ENCODE measurements at places on chromosomes 3 and 15.

DNA sequence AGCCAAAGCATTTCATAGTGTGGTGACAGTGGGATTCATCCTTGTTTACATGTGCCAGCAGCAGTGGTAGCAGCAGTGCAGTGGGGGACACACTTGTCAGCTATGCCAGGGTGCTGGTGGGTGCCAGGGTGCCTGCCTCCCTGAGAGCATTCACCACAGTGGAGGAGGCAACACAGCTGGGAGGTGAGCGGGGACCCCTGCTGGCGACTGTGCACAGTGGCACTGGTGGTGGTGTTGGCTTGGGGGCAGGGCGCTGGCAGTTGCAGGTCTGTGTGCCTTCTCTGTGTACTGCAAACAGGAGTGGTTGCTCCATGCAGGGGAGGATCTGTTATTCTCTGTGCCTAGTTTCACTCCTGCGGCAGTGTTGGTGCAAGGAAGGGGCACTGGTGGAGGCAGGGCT is 41.2 kb downstream of the CEP63 start:
- DNase-seq: no peak

DNA sequence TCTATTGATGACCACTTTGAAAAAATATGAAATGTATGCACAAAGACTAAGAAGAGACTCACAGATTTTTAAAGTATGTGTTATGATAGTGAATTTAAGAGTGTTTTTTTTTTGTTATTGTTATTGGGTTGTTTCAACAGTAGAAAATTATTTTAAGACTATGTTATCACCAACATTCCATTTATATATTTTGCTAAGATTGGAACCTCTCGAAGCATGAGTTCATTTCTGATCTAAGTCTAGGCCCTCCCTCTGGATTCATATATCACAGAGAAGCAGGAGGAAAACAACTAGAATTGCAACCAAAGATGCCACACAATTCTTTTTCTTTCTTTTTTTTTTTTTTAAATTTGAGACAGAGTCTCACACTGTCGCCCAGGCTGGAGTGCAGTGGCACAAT is 46.8 kb downstream of the ITGB5 start:
- DNase-seq: no peak

DNA sequence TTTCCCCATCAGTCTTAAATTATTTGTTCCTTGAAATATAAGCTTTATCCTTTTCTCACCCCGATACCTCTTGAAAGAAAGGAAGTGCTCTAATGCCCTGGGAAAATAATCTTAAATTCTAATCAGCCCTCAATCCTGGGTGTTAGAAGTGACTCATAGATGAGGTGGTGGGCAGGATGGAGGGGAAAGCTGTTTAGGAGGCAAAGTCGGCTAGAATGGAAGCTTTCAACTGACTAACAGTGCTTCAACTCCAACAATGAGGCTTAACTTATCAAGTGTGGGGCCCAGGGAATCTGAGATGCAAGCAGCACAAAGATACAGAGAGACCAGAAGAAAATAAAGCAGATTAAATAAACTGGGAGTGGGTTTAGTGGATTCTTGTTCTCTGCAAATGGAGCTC is 175.8 kb downstream of the EPHB1 start:
- no peak for DNase-seq

DNA sequence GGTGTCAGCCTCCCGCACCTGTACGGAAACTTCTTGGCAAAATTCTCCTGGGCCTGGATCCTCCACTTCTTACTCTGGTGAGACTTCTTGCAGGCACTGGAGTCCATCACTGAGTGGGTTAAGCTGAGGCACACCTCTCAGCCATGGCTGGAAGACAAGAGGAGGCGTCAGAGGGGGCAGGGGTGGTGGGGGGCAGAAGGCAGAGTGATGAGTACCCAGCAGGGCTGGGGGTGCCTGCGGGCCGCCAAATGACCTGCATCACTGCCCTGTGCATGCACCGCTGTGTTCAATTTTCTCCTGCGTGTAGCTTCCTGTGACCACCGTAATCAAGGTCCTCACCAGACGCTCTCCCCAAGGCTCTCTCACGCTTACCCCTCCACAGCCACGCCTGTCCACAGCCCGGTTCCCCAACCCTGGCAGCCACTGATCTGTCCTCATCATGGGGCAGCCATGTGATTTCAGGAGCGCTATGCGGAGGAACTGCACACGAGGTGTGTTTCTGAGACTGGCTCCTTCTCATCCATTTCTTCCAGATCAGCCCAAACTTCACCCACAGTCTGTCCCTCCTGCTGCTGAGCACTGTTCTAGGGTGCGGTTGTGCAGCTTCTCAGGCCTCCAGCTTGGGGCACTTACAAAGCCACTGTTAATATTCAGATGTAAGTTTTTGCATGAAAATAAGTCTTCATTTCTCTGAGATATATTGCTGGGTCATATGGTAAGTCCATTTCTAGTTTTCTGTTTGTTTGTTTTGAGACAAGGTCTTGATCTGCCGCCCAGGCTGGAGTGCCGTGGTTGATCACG is 5.2 kb downstream of the C3orf22 start:
- DNase-seq: no peak

DNA sequence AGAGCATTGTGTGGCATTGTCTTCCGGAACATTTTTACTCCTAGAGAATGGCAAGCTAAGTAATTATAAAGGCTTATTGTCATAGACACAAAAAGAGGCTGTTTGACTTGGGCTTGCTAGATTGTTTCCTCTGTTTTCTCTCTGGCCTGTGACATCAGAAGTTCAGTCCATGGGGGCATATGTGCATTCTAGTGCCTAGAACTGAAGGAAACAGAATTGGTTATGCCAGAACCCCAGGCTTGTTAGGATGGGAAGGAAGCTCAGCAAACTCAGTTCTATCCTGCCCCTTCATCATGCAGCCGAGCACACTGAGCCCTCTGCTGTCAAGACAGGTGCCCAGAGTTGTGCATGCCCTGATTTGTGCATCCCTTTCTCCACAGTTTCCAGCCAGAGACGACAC is 131.3 kb downstream of the PDE8A start:
- DNase-seq: no peak

GRCh38 chr3:125132815-125133214 is 77.0 kb upstream of the HEG1 start:
- no peak for DNase-seq

GRCh38 chr15:60656481-60656880 is 177.5 kb upstream of the ICE2 start:
- no peak for DNase-seq

- no peak for DNase-seq
Measured at GRCh38 chr15:99174567-99175395, 69.9 kb downstream of the SYNM start.

- DNase-seq: no peak
Measured at GRCh38 chr3:193317682-193318300, 60.8 kb downstream of the ATP13A5 start.

DNA sequence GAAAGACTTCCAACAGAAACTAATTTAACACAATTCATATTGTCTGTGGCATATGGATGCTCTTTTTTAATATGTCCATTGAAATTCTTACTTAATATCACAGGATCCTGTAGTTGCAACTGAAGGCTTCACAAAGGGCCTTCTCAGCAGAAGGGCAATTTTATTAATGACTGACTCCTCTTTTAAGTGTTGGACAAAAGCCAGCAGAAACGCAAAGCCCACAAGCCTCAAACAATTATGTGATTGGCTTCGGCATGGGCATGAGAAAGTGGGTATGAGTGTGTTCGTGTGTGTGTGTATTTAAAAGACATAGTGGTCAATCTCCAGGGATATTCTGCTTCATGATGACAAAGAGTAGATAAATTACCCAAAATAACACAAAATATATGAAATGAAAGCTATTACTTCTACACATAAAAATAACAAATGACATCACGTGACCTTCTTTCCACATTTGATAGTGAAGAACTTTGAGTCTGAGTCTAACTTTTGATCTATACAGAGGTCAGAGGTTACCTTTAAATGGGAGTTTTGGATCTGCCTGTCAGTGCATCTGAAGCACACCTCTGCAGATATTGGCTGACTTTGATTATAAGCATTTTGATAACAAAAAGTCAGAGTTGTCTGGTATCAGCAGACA is 496.9 kb downstream of the CADM2 start:
- no peak for DNase-seq

DNA sequence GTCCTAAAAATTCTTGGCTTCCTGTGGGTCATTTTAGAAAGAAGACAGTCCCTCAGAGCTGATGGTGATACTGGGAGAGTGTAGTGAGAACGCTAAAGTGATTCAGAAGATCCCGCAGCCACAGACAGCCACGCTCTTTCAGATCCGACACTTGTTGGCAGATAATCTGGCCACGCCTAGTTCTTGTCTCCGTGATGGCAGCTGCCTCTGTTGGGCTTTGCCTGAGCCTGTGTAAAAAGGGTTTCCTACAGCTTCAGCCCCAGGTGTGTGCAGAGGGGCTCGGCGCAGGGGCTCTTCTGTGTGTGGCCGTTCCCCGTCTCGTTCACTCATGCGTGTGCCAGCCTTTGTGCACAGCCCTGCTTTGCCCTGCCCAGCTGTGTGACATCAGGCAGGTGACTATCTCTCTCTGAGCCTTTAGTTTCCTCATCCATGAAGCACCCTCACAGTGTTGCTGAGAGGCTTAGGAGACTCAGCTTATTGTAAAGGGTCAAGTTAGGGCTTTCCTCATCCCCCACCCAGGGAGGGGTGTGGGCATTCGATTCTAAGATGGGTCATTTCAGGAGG is 6.3 kb downstream of the IRAK2 start:
- DNase-seq: no peak

- DNase-seq: no peak
Measured at GRCh38 chr3:154926721-154927120, 153.4 kb upstream of the MME start.

GRCh38 chr15:69760258-69760845 is 307.7 kb downstream of the RPLP1 start:
- no peak for DNase-seq

DNA sequence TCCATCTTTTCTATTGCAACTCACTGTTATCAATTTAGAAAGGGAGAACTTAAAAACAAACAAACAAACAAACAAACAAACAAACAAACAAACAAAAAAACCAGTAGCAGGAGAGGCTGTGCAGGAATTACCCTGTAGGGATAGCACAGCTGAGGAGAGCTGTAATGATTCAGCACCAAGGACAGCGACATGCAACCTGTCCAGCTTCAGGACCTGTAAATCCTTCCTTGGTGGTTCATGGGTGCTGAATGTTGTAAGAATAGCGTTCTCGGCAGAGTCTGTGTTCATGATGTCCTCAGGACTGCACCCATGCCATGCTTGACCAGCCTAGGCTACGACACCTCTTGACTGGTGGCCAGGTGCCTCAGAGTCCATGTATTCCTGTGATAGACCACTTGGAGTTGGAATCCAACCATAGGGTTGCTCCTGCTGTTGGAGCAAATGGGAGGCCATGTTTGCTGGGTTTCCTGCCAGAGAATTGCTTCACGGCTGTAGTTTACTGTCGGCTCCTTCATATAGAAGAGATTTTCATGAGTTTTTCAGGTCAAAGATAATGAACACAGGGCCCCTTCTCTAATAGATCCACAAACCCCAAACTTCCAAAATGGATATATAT is 65.9 kb downstream of the CACNA2D3 start:
- DNase-seq: no peak

GRCh38 chr3:156311930-156312329 is 191.6 kb downstream of the KCNAB1 start:
- peak; percentile 26 for DNase-seq

GRCh38 chr3:13199899-13200451 is 126.7 kb upstream of the IQSEC1 start:
- DNase-seq: no peak

GRCh38 chr3:111747490-111747889 is 111.6 kb upstream of the PHLDB2 start:
- no peak for DNase-seq

GRCh38 chr3:67418426-67419217 is 235.8 kb downstream of the SUCLG2 start:
- DNase-seq: no peak

DNA sequence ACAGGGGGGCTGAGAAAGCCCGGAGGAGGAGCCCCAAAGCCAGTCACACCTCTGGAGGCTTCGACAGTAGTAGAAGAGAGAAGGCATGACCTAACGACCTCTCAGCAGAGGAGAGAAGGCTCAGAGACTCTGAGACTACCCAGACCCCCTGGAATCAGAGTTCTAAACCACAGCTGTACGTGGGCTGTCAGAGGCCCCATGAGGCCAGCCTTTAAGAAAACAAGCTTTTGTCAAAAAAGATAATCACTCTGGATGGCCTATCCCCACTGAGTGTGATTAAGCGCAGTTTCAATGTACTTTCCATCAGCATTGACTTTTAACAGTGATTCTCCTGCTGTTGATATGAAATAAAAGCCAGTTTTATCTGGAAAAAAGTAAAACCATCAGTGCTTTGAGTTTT is 330.3 kb downstream of the CLSTN2 start:
- DNase-seq: no peak

DNA sequence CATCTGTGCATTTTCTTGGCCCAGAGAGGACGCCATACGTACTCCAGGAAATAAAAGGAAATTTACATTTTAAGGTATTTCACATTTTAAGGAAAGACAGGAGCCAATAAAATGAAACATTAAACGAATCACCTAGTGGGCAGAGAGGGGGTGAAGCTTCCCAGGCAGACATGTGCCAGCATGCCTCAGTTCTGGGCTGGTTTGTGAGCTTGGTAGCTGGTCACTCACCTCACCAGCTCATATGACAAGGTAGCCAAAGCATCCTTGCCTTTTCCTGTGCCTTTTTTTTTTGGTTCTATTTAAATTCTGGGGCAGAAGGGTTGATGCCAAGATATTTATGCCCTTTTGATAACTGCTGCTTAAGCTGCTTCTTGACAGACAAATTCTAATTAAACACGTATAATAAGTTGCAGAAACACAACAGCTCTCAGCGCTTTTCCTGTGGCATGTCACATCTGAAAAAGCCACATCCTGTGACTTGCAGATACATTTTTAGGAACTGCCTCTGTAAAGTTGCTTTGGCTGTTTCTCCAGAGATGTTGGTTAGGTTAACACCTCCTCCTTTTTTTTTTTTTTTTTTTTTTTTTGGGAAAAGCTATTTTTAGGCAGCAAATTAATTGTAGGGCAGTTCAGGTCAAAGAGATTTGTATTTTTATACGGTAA is 218.6 kb downstream of the PDCD6IP start:
- DNase-seq: no peak

All from DMS79 treated with DMSO at 0.1 percent for 48 hours (cell line).